ENCODE measurements at places on chromosomes 16 and 17.

DNA sequence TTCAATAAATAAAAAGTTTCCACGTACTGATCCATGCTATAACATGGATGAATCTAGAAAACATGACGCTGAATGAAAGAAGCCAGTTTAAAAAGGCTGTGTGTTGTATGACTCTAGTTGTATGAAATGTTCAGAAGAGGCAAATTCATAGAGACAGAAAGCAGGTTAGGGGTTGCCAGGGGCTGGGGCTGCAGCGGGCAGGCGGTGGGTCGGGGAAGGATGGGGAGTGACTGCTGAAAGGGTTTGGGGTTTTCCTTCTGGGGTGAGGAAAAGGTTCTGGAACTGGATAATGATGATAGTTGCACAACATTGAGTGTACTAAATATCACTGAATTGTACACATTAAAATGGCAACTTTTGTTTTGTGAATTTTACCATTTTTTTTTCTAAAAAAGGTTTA, 36.3 kb downstream of the NOL11 start:
- DNase-seq: no peak

DNA sequence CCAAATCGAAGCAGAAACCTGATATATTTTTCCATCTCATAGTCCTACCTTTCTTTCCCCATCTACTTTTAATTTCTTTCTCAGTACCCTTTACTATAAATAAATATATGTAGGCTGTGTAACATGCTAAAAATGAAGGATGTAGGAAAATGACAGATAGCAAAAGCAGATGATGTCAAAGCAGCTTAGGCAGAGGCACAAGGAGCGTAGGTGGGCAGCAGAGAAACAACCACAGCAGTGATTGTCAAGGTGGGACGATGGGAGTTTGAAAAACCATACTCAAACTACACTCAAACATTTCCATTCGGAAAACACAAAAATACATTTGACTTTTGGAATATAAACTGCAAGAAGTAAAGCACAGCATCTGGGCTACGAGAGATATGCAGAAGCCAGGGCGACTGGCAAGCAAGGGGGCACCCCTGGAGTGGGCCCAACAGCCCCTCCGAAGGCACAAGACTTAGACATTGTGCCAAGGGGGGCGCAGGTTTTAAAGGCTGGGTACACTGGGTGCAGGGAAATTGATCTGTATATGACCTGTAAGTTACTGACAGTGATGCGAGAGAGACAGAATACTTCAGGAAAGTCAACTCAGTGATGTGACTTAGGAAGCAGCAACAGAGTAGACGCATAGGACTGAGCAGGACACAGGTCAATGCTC, 31.1 kb downstream of the SNN start:
- DNase-seq: no peak

DNA sequence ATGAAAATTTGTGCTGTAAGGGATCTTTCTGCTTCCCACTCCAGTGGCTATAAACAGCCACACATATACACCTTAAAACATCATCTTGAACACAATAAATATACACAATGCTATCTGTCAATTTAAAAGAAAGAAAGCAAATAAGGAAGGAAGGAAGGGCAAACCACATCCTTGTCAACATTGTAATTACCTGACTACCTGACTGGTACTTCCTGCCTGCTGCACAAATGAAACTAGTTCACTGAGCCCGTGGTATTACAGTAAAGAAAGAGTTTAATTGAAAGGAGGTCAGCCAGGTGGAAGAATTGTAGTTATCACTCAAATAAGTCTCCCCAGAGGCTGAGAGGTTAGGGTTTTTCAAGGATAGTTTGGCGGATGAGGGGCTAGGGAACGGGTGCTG, 344.4 kb upstream of the ASIC2 start:
- no peak for DNase-seq

- DNase-seq: no peak
Measured at GRCh38 chr16:12646490-12647274, 157.0 kb downstream of the CPPED1 start.

DNA sequence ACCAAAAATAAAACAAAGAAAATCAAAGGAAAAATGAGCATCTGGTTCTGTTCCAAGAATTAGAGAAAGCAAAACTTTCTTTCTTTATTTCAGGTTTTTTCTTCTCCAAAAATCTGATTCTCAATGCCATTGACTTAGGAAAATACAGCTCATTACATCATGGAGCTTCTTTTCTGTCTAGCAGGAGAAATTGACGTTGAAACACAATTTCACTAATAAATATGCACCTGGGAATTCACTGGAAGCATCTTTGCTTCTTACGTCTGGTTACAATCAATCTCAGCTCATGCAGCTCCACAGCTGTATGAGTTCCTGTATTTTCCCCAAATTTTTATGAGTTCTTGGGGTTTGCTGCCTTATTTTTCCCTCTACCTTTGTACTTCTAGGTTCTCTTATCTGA, 1568.6 kb upstream of the GOT2 start:
- DNase-seq: no peak

DNA sequence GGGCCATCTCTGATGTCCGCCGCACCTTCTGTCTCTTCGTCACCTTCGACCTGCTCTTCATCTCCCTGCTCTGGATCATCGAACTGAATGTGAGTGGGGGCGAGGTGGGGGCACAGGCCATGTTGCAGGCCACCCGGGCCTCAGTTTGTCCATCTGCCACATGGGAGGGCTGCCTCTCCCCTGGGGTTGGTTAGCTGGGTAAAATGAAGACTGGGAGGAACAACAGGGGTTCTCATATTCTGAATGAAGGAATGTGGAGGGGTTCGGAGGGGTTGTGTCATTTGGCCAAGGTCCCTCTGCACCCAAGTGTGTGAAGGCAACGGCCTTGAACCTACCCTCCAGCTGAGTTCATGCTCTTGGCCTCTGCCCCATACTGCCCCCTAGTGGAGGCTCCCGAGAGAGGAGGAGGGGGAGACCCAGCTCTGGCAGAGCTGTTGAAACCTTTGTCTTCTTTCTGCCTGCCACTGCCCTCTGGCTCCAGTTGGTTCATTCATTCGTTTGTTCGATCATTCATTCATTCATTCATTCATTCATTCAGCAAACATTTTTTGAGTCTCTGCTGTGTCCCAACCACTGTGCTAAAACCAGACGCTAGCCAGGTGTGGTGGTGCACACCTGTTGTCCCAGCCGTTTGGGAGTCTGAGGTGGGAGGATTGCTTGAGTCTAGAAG, 11.4 kb upstream of the TCAP start:
- DNase-seq: peak; percentile 21
